Stimulated activated CD8-positive, alpha-beta memory T cell treated with anti-CD3 and anti-CD28 coated beads, Interleukin-4, amount 100 ng/mL, for 4 hours (primary cell): ENCODE measurements at places on chromosomes 1 and 21.

DNA sequence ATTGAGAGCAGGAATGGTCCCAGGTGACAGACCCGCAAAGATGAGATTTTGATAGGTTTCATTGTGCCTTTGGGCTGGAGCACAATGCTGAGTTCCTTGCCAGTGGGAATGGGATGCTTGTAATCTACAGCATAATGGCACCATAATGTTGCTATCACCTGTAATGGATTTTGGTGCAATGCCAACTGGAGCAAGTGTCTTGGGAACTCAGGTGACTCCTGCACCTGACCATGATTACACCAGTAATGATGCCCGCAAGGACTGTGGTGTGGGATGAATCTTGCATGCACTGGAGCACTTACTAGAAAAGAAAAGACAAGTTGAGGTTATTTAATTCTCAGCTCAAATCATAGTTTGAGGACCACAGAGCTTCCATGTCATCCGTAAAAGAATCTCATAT is 96.7 kb downstream of the PTPRU start:
- no peak for DNase-seq

DNA sequence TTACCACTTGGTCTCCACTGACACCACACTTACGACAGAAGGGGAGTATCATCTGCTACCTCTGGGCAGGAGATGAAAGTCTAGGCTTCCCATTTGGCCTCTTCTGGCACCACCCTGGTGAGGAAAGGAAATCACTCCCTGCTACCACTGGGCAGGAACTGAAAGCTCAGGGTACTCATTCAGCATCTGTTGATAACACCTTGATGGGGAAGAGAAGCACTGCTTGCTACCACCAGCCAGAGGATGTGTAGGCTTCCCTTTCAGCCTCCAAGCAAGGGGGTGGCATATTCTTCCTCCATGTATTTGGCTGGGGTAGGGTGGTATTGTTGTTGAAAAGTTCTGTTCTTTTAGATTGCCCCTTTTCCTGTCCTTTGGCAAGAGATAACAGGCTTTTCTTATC is 115.0 kb downstream of the ACBD6 start:
- no peak for DNase-seq

- DNase-seq: no peak
Measured at GRCh38 chr1:203182387-203182953, 4.0 kb downstream of the CHI3L1 start.

GRCh38 chr1:221963742-221964141 is 221.9 kb upstream of the DUSP10 start:
- no peak for DNase-seq

DNA sequence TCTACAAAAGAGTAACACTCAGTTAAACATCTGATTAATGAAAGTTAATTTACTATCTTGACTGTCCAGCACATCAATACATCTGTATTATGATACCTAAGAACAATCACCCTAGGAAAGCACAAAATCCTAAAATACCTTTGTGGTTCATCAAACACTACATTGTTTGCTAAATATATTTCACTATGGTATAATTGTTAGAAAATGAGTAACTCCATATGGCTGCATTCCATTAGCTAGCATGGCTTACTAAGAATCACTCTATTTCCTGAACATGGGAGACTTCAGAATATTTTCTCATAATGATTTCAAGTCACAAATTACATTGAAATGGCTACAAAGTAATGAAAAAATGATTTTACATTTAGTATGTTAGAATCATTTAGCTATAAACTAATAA is 12.5 kb downstream of the TRMT1L start:
- DNase-seq: no peak

- DNase-seq: no peak
Measured at GRCh38 chr1:53049574-53049967, 12.4 kb upstream of the PODN start.

GRCh38 chr1:222880587-222880986 is 65.7 kb downstream of the DISP1 start:
- DNase-seq: no peak

DNA sequence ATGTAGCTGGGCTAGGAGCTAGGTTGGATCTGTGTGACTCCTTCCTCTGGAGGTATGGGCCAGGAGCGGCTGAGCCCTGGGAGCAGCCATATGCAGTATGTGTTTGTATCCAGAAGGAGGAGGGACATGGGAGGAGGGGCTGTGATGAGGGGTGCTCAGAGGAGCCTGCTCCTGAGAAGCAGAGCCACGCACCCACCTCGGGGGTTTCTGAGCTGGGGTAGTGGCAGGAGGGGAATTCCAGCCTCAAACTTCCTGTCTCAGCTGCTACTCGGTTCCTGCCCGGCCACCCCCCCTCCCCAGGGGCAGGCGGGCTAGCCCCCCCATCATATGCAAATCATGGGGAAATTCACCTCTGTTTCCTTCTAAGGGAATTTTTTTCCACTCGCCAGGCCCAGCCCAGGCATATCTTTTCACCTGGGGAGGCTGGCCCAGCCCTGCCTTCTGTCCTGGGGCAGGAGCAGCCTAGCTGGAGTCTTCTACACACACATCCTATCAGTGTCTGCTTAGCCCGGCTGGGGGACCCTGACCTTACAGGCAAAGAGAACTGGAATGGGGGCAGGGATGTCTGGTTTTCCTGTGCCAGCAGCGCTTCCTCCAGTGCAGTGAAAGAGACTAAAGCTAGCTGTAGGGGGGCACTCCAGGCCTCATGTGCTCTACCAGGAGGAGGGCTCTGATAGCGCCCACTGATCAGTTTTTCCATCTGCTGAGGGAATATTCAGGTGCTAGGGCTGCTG is 3.0 kb downstream of the ZC3H12A start:
- DNase-seq: peak; percentile 75

DNA sequence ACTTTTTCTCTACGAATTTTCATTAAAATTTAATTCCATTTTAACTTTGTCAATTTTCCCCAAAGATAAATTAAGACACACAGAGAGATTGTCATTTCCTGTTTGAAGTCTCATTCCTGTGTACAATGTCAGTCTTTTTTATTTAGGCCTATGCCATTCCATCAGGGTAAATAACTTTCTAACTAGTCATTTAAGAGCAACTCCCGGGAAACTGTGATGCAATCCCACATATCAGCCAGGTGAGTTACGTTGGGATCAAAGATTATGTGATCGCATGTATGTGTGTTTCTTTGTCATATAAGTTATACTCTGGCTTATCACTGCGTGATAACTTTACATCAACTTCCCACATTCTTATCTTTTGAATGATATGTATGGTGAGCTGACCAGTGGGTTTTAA is 86.1 kb upstream of the S1PR1 start:
- no peak for DNase-seq

DNA sequence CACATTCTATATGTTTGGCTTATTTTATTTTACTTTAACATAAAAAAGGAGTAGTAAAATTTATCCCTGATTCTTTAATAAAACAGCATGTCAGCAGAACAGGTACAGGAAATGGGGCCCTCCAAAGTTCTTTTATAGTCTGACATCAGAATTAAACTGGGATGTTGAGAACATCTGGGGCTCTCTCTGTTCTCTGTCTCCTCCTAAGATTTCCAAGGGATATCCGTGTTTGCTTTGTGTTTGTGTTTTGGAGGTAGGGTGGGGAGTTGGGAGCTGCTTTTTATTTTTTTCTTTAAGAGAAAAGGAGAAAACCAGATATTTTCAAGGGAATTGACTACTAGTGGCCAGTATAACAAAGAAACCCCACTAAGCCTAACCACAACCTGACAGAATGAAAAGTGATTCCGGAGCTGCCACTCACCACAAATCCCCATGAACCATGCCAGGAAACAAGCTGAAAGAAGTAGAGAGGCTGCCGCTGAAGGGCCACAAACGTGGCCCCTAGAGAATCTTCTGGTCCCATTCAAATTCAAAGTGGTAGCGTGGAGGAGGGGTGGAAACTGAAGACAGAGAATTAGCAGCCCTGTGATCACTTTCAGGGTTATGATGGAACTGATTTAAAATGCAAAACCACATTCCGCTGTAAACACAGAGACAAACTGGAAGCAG is 369.6 kb upstream of the ADGRL2 start:
- DNase-seq: no peak

DNA sequence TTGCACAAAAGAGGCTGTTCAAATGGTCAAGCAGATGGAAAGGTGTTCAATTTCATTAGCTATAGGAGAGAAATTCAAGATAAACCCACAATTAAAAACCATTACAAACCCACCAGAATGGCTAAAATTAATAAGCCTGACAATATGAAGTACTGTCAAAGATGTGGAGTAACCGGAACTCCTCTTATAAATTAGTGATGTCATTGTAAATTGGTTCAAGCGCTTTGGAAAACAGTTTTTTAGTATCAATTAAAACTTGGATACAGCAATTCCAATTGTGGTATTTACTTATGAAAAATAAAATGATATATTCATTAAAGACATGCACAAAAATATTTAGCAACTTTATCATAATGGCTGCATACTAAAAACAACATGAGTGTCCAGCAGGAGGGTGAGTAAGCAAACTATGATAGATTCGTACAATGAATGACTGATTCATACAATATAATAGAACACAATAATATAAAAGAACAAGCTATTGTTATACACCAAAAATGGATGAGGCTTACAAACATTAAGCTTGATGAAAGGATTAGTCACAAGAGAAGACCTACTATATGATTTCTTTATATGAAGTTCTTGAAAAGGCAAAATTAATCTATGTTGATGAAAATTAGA is 38.4 kb upstream of the FGGY start:
- no peak for DNase-seq

DNA sequence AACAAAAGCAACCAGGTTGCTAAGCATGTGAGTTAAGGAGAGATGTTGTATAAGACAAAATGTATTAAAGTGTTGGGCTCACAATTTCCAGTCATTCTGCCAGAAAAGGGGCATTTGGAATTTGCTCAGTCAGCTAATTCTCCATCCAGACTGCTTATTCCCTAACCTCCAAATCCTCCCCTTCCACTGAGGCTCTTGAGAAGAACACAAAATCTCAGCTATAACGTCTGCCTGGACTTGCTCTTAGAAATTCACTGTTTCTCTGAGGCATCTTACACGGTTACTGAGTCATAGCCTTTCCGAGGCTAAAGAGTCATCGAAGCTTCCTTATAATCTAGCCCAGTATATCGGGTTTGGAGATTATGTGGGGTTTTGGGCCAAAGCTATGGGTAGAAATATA is 548.2 kb upstream of the ADGRL4 start:
- DNase-seq: no peak

- no peak for DNase-seq
Measured at GRCh38 chr1:116847688-116848531, 61.8 kb upstream of the PTGFRN start.

GRCh38 chr1:235940285-235940684 is 73.6 kb upstream of the LYST start:
- DNase-seq: no peak

DNA sequence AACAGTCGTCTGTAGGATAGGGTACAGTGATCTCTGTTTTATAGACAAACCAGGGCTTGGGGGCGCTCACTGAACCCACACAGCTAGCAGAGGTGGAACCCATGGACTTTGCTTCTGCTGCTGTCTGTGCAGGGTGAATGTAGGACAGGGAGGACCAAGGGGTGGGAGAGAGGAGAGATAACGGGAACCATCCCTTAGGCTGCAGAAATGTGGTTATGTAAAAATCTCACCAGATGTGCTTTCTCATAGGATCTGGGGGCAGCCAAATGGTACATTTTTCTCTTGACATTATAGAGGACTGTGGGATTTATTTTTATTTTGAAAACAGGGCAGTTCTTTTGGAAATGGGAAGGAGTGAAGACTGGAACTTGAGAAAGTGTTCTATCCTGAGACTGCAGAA is 8.7 kb downstream of the NFASC start:
- DNase-seq: no peak

- no peak for DNase-seq
Measured at GRCh38 chr1:84722794-84723193, 32.5 kb upstream of the SSX2IP start.

GRCh38 chr1:12179111-12179519 is 12.3 kb downstream of the TNFRSF1B start:
- peak; percentile 79 for DNase-seq

DNA sequence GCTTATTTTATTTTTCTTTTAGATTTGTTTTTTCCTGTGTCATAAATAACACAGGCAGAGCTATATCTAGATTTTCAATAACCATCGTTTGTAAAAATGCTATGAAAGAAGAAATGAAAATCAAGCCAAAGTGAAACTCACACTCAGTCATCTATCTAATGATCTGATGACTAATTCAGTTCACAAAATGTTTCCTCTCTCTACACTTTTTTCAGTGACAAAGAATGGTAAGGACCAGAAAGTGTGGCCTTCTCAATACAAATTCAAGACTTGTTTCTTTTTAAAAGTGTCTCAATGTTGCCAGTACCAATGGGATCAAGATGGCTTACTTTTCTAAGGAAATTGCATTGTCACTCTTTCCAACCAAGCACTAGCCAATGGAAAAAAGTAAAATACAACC is 282.8 kb upstream of the PKN2 start:
- DNase-seq: no peak

GRCh38 chr1:61290525-61290924 is 208.2 kb downstream of the NFIA start:
- DNase-seq: no peak

DNA sequence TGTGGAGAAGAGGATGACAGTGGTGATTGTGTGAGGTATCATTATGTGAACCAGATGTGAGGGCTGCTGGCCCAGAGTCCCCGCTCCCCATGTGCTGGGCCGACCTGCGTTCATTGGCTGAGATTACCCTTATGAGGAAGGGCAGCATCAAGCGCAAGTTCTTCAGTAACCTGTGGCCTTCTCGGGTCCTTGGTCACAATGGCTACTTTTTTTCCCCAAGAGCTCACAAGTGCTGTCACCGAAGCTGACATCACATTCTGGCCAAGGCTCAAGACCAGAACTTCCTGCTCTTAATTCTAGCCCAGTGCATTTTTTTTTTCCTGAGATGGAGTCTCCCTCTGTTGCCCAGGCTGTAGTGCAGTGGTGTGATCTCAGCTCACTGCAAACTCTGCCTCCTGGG is 262.9 kb downstream of the RHOU start:
- no peak for DNase-seq

GRCh38 chr1:231903586-231904081 is 277.0 kb downstream of the DISC1 start:
- DNase-seq: no peak

DNA sequence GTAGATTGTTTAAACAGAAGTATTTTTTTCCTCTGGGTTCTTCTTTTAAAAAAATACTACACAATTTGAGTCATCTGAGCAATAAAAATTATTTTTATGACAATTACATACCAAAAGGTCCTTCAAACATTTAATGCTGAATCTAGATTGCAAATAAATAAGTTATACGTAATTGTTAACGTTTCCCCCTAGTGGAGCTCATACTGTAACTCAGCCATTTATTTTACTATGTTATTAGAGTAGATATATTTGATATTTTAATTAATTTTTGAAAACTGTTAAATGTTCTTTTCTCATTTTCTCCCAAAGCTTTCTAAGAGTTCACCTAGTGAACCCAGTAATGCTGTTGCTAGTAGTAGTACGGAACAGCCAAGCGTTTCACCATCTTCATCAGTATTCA is 33.5 kb downstream of the ZMYM1 start:
- no peak for DNase-seq

GRCh38 chr1:87236585-87236984 is 92.1 kb upstream of the LMO4 start:
- DNase-seq: no peak
